ENCODE measurements at places on chromosomes 16 and 17.

DNA sequence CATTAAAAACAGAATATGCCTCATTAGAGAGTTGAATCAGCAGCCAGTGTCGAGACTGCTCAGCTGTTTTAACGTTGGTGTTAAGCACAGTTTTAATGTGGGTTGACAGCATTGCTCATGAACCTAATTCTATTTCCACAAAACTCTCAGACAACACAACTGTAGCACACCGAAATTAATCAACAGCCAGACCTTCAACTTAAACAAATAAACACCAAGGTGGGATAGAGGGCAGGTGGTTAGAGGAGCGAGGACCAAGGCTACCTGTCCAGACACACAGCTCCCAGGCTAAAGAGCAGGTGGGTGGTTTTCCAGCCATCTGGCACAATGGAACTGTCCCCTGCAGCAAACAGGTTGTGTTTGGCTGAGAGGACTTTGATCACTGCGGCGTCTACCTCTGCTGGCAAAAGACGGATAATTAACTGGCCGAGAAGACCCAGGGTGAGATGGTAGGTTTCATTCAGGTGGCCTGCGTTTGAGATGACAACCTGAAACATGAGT lies 69.6 kb upstream of the ATP2A3 start:
- DNase-seq: no peak

- no peak for DNase-seq
Measured at GRCh38 chr16:85607321-85607765, 5.8 kb upstream of the GSE1 start.

GRCh38 chr17:60147553-60148223 lies 2.1 kb upstream of the CA4 start:
- no peak for DNase-seq

DNA sequence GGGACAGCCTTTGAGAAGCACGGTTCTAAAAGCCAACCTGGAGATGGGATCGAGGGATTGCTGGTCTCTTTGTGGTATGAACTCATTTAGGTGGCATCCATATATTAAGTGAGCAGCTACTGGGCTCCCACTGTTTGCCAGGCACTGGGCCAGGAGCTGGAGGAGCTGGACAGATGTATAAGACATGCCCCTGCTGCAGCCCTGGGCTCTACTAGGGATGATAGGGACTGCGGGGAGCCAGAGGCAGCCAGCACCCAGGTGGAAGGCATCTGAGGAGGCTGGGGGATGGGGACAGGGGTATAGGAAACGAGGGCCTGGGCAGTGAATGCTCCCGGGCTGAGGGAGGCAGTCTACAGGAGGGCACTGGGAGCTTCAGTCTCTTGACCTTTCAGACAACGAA lies 53.0 kb upstream of the MEAK7 start:
- no peak for DNase-seq

DNA sequence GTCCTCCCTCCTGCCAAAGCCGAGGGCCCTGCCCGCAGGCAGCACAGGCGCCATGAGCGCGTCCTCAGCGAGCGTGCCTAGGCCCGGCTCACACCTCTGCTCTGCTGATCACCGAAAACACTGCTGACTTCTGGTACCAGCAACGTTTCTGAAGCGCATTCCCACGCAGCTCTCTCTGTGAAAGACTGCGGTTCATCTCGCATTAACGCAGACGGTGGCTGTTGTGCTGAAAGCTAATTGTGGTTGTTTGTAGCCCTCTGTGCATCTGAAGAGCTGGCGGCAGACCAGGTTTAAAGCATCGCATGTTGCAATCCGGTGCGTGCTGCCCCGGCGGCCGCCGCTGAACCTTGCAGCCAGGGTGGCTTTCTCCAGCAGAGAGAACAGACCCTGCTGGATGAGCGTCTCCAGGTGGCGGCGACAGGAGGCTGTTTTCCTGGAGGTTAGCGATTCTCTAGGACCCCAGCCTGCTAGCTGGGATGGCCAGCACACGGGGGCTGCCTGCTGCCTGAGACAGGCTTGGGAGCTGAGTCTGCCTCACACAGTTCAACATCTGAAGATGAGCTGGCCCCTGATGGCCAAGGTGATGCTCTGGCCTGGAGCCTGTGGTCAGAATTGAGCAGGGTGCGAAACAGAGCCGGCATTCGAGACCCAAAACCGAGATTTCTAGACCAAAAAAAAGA lies 49.8 kb upstream of the CHMP6 start:
- DNase-seq: no peak

DNA sequence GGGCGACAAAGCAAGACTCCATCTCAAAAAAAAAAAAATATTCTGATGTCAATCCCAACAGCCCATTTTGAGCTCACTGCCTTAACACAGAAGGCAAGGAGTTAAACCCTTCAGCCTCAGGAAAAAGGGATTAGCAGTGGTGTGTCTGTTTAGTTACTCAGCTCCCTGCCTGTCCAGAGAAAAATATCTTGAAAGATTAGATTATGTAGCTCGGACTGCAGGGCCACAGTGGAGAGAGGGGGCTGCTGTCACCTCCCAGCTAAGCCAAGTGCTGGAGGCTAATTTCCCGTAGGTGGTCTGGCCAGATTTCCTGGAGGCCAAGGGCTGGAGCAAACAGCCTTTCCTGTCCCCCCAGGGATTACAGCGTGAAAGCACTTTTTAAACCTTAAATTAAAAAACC lies 50.3 kb downstream of the C16orf95 start:
- DNase-seq: no peak

GRCh38 chr17:78840530-78840779 lies 159 bp downstream of the USP36 start:
- DNase-seq: no peak

- peak; percentile 78 for DNase-seq
Measured at GRCh38 chr17:5418858-5419355, 555 bp downstream of the NUP88 start.

DNA sequence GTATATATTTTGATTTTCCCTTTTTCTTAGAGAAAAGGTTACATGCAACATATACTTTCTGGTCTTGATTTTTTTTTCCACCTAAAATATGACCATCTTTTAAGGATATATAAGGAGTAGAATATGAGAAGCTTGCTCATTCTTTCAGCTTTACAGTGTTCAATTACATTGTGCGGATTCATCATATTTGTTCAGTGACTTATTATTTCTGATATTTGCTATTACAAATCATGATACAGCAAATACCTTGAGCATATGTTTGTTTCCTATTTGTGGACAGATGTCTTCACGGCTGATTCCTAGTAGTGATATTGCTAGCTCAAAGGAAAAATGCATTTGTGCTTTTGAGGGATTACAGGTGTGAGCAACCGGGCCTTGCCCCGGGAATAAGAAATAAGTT lies 18.1 kb downstream of the KATNIP start:
- DNase-seq: no peak

DNA sequence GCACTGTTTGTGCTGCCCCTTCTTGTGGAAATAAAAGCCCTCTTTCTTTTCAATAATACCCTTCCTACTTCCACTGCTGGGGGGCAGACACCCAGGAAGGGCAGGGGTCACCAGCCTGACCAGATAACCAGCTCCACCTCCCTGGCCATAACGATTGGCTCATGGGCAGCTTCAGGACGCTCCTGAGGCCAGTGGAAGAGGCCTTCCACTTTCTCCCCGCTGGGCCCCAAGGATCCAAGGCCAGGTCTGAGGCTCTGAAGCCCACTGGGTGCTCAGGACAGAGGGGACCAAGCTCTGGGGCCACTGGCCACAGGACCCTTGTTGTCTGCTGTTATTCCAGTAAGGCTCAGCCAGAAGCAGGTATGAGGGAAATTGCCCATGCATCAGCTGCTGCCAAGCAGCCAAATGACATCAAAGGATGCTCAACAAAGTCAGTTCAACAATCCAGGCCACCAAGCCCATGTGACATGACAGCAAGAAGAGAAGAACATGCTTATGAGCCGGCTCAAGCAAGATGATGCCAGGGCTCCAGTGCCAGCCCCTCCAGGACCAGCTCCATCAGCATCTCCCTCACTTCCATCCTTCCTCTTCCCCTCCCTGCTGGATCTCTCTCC lies 238.8 kb downstream of the ZNF423 start:
- DNase-seq: no peak

DNA sequence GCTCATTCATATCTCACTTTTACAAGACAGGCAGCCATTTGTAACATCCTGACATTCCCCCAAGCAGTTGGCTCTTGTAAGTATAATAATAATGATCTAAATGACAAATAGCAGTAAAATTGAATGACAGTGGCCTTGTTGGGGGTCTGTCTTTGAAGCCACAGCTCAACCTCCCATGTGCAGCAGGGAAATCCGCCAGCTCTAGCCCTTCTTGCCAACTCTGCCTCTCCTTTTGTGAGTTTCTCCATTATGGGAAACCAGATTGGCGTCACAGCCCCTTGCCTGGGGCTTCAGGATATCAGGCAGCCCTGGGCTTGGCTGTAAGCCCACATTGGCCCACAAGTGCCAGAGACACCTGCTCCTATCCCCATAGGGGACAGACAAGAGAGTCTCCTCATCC lies 70.4 kb upstream of the CACNG5 start:
- no peak for DNase-seq

DNA sequence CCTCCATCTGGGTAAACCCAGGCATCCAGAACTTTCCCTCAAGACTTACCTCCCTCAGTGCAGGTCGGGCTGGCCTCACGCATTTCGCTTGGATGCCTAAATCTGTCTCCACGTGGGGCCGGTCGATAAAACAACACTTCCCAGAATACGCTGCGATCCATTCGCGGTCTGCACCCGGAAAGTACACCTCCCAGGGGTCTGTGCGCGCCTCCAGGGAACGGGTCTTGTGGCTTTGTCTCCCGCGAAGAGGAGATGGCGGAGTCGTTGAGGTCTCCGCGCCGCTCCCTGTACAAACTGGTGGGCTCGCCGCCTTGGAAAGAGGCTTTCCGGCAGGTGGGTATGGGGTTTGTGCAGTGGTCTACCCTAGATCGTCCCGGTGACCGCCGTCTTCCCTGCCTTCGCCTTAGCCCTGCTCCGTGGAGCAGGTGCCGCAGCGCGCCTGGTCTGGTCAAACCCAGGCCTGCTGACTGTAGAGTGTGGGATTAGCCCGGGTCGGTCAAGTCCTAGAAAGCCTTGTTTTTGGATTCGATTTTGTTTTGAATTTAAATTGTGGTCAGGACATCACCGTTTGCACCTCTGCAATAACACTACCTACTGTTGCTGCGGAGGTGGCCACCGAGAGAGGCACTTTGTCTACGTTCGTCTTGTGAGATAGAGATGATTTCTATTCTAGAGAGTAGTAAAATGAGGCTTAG lies at the start of gene RPAIN:
Gene RPAIN (plus strand): TSS at position 224 of the 695 bp plus-strand sequence. CDS start 29 bp downstream, at position 253.
- peak; percentile 89 for DNase-seq

DNA sequence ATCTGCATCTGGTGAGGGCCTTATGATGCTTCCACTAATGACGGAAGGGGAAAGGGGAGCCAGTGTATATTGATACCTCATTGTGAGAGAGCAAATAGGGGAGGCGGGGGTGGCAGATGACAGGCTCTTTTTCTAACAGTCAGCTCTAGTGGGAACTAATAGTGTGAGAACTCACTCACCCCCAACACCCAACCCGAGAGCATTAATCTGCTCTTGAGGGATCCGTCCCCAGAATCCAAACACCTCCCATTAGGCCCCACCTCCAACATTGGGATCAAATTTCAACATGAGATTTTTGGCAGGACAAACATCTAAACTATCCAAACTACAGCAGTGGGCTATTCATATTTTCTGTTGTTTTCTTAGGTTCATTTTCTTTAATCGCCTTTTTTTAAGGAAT lies 54.4 kb downstream of the BPTF start:
- no peak for DNase-seq

DNA sequence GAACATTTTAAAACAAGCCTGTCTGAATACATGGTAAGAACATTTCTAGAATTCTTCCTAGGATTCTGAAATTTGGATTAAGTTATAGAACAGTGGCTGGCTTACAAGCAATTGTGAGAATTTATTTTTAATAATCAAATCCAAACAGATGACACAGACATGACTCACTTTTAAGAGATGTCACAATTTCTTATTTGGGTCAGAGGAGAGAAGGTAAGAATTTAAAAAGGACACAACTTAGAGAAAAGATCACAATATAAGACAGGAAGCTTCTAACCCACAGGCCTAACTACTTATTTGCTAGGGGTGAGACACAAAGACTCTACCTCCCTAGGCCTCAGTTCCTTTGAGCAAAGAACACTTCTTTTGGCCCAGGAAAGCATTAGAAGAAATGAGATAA lies 32.7 kb downstream of the ZZEF1 start:
- no peak for DNase-seq

DNA sequence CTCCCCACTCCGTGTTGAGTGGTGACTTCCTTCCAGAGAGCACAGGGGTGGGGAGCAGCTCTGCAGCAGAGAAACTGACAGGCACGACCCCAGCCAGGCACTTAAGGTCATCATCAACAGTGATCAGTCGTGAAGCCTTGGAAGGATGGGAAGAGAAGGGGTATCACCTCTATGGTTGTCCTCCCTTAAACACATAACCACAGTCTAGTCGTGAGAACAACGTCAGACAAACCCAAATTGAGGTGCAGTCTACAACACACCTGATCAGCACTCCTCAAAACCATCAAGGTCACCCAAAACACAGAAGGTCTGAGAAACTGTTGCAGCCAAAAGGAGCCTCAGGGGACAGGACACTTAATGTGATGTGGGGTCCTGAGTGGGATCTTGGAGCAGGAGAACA lies 68.3 kb downstream of the MPRIP start:
- DNase-seq: no peak

DNA sequence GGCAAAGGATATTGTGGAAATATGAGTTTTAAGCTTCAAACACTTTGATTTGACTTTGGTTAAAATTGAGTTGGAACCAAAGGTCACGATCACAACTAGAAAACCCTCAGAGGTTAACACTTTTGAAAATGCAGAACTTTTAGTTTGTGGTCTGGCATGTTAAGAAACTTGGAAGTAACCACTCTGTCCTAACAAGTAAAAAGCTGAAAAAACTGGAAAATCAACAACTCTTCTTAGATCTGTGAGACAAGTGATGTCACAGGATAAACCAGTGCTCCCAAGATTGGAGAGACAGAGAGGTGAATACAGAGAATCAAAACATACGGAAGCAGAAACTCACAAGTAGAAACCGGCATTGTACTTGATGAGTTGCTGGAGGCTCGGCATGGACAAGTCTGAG lies 17.4 kb downstream of the MFSD6L start:
- DNase-seq: no peak

DNA sequence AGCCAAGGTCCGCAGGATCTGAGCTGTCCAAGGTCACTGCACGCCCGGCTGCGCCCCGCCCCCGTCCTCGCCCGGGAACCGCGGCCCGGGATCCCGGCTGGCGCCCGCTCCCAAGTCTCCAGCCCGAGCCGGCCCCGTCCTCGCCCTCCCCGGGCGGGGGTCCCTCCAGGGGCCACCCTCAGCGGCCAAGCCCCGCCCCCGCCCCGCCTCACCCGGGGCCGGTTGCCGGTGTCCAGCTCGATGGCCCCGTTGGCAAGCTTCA lies 216 bp downstream of the VPS9D1 start:
- peak; percentile 22 for DNase-seq

DNA sequence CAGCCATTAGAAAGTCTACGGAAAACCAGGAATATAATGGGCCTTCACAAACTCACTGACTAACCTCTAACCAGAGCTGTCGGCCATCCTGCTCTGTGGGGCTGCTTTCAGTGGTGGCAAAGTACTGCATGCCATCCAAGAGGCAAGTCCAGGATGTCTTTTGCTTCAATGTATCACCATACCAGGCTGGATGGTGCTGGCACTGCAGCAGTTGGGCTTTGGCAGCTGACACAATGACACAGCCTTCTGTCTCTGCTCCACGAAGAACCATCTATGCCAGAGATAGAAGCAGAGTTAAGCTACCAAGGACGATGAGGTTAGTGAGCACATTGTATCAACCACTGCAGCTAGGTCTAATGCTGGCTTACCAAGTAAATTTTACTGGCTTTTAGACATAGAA lies 9.7 kb upstream of the RSKR start:
- no peak for DNase-seq

GRCh38 chr17:43809121-43809520 lies 23.8 kb downstream of the MPP3 start:
- DNase-seq: no peak

- peak; percentile 86 for DNase-seq
Measured at GRCh38 chr17:65556014-65556909, 5.2 kb downstream of the AXIN2 start.

All from activated CD4-positive, alpha-beta T cell treated with anti-CD3 and anti-CD28 coated beads, Interleukin-2, Interleukin-4, amounts not matched to agents 100 ng/mL and 50 ng/mL, durations not matched to agents 16 hours and 8 hours (primary cell).